ENCODE measurements at places on chromosomes 6 and 20.

- DNase-seq = no peak
Observed at GRCh38 chr20:57788936-57789613, 79.3 kb upstream of the PMEPA1 start.

GRCh38 chr6:144624716-144625115, 339.6 kb downstream of the UTRN start:
- no peak for DNase-seq

GRCh38 chr6:129120856-129121638, 238.1 kb downstream of the LAMA2 start:
- no peak for DNase-seq

DNA sequence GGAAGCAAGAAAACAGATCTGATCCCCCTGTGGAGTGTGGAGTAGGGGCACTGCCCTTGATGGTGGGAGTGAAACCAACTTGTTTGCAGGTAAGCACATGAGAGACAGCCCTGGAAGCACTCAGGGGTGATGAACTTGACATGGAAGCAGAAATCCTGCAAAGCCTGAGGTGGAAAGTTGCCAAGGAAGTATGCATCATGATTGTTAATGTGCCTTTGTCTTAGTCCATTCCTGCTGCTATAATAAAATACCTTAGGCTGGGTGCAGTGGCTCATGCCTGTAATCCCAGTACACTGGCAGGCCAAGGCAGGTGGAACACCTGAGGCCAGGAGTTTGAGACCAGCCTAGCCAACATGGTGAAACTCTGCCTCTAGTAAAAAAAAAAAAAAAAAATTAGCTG, 40.2 kb upstream of the IFNGR1 start:
- no peak for DNase-seq

- no peak for DNase-seq
Observed at GRCh38 chr6:116159782-116160524, 34.0 kb upstream of the COL10A1 start.

- no peak for DNase-seq
Observed at GRCh38 chr6:48111143-48111506, at the start of gene PTCHD4. TSS of gene PTCHD4 (minus strand) at chr6:48111197. CDS start at chr6:48068957, 42,240 bp downstream.

- DNase-seq = no peak
Observed at GRCh38 chr6:127277878-127278843, 11.5 kb downstream of the RNF146 start.

- DNase-seq = no peak
Observed at GRCh38 chr6:64874776-64875175, 832.2 kb downstream of the EYS start.

- no peak for DNase-seq
Observed at GRCh38 chr20:37928996-37929682, 26.2 kb downstream of the VSTM2L start.
